Activated CD4-positive, alpha-beta T cell treated with anti-CD3 and anti-CD28 coated beads, Interleukin-2, amount 50 U/mL, for 48 hours (primary cell): ENCODE measurements at places on chromosomes 4 and X.

DNA sequence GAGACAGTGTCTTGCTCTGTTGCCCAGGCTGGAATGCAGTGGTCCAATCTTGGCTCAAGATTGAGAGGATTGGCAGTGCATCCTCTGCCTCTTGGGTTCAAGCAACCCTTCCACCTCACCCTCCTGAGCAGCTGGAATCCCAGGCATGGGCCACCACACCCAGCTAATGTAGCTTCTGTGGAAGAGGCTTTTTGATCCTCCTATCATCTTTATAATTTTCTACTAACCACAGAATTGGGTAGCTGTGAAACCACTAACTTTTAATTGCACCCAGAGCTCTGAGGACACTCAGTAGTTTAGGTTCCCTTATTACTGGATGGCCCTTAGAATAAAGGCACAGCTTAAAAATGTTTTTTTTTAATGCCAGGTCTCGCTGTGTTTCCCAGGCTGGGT lies 8.9 kb upstream of the AGA start:
- no peak for DNase-seq

- no peak for DNase-seq
Measured at GRCh38 chr4:94346541-94346940, 3.9 kb upstream of the HPGDS start.

DNA sequence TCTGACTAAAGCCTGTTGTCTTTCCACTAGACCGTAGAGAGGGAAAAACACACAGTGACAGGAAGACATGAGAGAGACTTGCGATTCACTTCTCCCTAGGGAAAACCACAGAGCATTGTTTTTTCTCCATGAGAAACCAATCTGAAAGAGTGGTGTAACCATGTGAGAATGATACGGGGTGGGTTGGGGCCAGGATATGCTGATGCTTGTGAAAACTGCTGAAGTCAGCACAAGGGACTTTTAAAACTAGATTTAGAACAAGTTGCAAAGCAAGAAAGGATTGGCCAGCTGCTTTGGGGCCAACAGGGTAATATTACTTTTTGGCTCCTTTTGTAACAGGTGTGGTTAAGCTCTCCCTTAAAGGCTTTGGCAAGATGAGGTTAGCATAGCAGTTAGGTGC lies 66.1 kb downstream of the NHSL2 start:
- no peak for DNase-seq

DNA sequence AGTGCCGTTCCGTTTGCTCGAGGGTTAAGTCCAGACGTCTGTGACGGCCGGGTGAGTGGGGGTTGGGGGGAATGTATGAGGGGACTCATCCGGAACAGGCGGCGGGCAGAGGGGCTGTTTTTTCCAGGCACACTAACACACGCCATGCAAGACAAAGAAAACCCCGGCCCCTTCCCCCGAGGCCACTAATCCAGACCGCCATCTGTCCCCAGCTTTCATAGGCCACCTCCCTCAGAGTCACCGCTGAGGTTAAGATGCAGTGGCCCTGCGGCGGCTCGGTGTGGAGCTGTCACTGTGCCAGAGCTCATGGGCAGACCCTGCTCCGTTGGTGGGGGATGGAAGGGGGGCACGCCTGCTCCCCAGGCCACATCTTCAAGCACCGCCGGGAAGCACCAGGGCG lies 34.1 kb downstream of the SORCS2 start:
- DNase-seq, result no peak

GRCh38 chr4:8874896-8875680 lies 3.4 kb upstream of the HMX1 start:
- DNase-seq, result no peak

GRCh38 chrX:43963726-43964125 lies 9.5 kb downstream of the NDP start:
- no peak for DNase-seq

DNA sequence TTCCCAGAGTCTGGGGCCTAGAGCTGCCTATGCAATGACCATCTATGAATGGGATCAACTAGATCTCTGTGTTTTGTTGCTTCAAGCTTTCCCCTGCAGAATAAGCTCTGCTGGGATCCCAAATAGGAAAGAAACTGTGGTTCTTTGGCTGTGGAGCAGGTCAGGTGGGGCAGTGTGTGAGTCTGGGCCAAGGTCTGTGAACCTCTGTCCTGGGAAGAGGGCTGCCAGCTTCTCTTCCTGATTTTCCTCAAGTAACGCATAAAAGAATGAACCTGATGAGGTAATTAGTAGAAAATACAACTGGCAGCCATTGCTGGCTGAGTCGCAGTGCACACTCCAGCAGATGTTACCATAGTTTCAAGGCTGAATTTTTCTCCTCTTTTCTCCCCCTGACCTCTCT lies 4.6 kb upstream of the PIN4 start:
- DNase-seq, result no peak

GRCh38 chrX:38664285-38664684 lies 102.9 kb downstream of the TSPAN7 start:
- DNase-seq, result no peak

- peak; percentile 25 for DNase-seq
Measured at GRCh38 chrX:69093960-69094871, 71.0 kb downstream of the PJA1 start.

GRCh38 chr4:112585977-112586736 lies 50.6 kb downstream of the ZGRF1 start:
- DNase-seq, result no peak

GRCh38 chr4:137390707-137391106 lies 141.6 kb downstream of the PCDH18 start:
- no peak for DNase-seq

- no peak for DNase-seq
Measured at GRCh38 chr4:57501720-57502119, 391.5 kb upstream of the IGFBP7 start.

- DNase-seq, result peak; percentile 37
Measured at GRCh38 chrX:104270916-104271512, 16.3 kb upstream of the ESX1 start.

DNA sequence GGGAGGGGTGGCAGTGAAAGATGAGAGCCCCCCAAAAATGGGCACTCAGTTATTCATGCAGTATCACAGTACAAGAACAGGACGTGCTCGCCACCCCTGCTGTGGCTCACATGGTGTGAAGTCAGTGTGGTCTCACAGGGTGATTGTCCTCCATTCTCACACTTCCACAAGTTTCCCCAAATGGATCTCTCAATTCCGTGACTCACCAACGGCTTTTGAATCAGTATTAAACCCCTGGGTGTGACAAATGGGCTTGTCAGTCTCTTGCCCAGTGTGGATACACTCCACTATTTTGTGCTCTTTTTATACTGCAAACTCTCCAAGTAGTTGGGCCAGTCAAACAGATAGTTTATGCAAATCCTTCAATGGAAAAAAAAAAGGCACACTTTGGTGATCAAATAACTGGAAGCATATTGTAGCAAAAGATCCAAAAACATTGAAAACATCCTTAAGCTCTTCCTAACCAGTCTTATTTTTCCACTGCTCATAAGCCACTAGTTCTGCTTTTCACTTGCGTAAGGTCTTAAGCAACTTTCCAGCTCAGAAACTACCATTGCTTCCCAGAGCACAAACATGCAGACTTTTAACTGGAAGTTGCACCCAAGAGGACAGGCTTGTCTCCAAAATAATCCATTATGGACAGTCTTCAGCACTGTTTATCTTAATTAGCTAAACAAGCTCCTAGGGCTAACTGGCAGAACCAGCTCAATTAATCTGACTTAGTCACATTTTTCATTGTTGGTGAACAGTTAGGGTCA lies 365.7 kb downstream of the PPP3CA start:
- DNase-seq, result no peak

GRCh38 chr4:124803641-124804040 lies 91.1 kb upstream of the ANKRD50 start:
- DNase-seq, result no peak

DNA sequence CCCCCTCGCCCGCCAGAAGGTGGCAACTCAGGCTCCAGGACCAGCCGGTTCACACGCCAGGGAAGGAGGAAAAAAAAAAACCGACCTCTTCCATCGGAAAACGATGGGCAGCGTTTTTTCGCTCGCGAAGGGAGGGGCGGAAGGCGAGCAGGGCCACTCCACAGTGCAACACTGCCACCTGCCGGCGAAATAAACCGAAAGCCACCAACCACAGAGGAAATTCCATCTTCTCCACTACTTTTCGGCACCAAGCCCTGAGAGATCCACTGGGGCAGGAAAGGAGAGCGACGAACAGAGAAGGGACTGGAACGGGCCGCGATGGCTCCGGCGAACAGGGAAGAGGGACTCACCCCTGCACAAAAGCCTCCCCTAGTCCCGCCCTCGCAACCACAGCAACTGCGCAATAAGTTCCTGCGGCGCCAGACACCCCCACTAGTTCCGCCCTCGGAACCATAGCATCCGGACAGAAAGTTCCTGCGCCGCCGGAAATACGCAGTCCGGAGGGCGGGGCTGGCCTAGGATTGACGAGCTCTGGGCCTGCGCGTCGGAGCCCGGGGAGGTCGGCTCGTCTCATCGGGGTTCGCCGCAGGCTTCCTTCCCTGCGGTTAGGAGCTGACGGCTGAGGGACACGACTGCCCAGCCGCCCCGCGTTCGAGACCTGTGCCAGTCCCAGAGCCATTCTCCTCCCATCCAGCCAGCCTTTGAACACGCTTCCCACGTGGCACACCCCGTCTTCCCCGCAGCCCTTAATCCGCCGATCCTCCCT lies 23.4 kb downstream of the FAM156A start:
- DNase-seq, result peak; percentile 86

GRCh38 chrX:41759817-41760216 lies 35.8 kb downstream of the GPR82 start:
- DNase-seq, result no peak

- no peak for DNase-seq
Measured at GRCh38 chrX:44667771-44668170, 125.1 kb upstream of the FUNDC1 start.

DNA sequence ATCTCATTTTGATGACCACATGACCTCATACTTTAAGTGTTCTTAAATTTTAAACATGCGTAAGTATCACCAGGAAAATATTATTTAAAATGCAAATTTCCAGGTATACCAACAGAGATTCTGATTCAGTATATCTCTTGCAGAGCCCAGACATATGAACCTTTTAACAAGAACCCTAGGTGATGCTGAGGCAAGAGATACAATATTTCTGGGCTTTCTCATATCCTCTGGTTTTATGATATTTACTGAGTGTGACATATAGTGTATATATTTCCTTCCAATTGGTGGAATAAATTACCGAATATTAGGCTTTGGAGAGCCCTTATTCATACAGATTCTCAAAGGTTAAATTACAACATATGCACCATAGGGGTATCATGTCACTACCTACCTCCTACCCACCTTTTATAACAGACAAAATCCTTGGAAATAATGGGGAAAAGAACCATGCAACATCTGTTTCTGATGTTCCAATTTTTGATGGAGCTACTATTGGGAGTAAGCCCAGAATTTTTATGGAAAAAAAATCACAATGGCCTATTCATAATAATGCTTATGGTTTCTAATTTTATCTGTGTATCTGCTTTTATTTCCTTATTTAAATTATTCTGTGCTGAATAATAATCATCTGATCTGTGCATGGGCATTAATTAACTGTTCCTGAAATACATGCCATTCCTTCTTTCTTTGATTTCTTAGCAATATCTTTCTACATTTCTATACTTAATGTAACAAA lies 27.1 kb downstream of the KCTD8 start:
- DNase-seq, result no peak

GRCh38 chr4:78581618-78582017 lies 30.0 kb downstream of the ANXA3 start:
- DNase-seq, result no peak

DNA sequence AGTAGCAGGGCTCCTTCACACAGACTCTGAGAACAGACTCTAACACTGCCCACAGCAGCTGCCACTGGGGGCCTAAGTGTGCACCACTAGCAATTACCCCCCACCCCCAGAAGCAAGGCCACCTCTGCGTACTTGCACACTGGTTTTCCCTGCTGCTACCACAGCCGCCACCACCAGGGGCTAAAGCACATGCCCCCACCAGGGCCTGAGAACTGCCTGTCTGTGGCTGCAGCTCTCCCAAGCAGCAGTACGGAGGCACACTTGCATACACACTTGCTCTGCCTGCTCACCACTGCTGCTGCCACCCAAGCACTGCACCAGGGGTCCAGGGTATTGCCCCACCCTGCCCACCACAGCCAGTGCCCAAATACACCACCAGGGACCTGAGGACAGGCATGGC lies 59.6 kb downstream of the SCML2 start:
- DNase-seq, result no peak

- DNase-seq, result no peak
Measured at GRCh38 chr4:19300213-19300612, 951.5 kb upstream of the SLIT2 start.

DNA sequence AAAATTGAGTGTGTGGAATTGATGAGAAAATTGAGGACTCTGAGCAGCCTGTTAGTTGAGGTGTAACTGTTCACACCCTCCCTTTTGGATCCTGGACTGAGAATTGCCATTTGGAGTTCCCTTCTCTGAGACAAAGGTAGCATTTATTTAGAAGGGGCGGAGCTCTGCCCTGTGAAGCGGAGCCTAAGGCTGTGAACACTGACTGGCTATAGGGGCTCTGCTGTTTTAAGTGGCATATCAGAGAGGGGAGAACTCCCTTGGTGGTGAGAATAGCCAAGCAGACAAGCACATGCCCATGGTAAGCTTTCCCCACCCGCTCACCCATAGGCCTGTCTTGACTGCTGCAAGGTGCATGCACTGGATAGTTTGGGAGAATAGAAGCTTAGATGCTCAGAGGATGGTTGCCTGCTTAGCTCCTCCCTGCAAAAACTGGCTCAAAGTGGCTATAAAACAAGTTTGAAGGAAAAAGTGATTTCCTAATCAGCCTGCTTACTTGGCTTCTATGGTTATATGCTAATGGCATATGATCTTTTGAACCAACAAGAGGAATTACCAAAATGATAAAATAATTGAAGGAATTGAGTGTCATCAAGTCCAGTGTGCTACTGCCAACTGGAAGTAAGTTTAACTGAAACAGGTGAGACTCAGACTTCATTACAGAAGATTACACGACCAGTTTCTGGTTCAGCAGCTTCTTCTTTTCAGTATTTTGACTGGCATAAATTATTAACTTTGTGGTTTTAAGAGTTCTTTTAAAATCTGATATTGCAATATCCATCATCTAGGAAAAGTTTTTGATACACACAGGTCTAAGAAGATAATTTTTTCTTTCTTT lies 108.4 kb downstream of the AFF1 start:
- DNase-seq, result no peak

- peak; percentile 25 for DNase-seq
Measured at GRCh38 chrX:111100191-111100590, 4.2 kb downstream of the PAK3 start.

GRCh38 chr4:77122656-77123055 lies 34.4 kb upstream of the CCNG2 start:
- DNase-seq, result no peak

DNA sequence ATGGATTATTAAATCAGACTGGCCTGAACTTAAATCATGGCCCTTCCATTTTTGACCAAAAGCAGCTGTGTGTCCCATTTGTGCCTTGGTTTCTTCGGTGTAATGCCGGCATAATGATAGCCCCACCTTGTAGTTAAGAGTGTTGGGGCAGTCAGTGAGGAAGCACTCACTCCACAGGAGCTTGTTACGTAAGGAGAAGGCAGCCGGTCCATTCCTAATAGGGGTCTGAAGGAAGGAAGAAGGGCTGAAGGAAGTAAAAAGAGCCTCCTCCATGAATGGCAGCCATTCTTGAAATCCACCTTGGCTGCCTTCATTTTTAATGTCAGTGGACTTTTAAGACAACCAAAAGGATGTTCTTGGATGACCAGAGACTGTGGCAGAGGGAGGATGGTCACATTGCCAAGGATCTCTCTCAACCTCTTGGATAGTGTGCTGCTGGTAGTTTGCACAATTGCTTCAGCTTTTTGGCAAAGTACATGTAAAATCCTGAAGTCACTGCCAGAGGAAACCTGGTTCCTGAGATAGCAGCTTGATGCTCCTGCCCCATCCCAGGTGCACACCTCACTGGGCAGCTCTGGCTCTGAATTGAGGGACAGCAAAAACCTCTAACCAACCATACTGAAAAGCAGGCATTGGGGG lies 113.5 kb downstream of the PTTG2 start:
- DNase-seq, result no peak

GRCh38 chrX:20531667-20532066 lies 265.0 kb upstream of the RPS6KA3 start:
- DNase-seq, result no peak
